ENCODE measurements at places on chromosomes 16 and 17.

- DNase-seq, result no peak
Measured at GRCh38 chr16:87525352-87525751, 32.5 kb upstream of the ZCCHC14 start.

- DNase-seq, result no peak
Measured at GRCh38 chr17:48814504-48814903, 2.5 kb downstream of the TTLL6 start.

DNA sequence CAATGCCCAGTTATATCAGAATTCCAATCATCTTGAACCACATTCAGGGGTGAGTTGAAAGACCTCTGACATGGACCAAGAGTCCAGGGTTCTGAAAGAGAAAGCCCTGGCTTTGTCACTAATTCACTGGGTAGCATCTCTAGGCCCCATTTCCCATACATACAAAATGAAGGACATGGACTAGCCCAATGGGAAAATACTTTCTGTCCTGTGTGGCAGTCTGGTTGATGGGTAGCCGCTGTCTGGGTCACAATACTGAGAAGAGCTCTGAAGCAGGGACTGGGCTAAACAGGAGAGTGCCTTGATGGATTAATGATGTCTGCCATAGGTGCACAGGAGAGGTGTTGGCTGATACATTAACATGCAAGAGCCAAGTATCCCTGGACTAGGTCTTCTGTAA lies 214.3 kb downstream of the RAB11FIP4 start:
- DNase-seq, result no peak

- no peak for DNase-seq
Measured at GRCh38 chr16:84635702-84636101, 12.6 kb upstream of the KLHL36 start.

DNA sequence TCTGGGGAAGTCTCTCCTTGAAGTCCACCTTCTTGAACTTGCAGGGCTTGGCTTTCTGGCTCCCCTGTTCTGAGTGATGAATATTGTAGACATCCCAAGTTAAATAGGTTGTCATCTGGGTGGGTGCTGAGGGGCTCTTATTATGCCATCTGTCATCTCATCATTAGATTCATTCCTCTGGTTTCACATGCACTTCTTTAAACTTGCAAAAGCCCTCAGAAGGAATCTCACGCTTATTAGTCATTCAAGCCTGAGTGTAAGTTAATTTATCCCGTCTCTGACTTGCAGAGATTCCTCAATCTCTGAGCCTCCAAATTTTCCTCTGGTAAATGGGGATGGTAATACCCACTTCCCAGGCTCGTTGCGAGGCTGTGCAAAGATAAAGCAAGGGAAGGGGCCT lies 5.7 kb downstream of the MGAT5B start:
- no peak for DNase-seq

DNA sequence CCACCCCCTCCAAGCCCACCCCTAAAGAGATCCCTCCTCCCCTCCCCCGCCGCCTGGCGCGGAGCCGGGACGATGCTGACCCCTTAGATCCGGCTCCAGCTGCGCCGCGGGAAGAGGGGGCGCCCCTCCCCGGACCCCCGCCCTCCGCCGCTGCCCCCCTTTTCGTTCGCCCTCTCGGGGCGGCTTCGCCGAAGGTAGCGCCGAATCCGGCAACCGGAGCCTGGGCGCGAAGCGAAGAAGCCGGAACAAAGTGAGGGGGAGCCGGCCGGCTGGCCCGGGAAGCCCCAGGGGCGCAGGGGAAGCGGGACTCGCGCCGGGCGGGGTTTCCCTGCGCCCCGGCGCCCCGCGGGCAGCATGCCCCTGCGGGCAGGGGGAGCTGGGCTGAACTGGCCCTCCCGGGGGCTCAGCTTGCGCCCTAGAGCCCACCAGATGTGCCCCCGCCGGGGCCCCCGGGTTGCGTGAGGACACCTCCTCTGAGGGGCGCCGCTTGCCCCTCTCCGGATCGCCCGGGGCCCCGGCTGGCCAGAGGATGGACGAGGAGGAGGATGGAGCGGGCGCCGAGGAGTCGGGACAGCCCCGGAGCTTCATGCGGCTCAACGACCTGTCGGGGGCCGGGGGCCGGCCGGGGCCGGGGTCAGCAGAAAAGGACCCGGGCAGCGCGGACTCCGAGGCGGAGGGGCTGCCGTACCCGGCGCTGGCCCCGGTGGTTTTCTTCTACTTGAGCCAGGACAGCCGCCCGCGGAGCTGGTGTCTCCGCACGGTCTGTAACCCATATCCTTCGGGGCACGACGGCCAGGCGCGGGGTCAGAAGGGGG lies 623 bp downstream of the CACNA1G start:
- peak; percentile 79 for DNase-seq

GRCh38 chr16:22677024-22677830 lies 136.7 kb upstream of the HS3ST2 start:
- DNase-seq, result no peak

- no peak for DNase-seq
Measured at GRCh38 chr17:53894591-53894990, 71.9 kb downstream of the KIF2B start.

DNA sequence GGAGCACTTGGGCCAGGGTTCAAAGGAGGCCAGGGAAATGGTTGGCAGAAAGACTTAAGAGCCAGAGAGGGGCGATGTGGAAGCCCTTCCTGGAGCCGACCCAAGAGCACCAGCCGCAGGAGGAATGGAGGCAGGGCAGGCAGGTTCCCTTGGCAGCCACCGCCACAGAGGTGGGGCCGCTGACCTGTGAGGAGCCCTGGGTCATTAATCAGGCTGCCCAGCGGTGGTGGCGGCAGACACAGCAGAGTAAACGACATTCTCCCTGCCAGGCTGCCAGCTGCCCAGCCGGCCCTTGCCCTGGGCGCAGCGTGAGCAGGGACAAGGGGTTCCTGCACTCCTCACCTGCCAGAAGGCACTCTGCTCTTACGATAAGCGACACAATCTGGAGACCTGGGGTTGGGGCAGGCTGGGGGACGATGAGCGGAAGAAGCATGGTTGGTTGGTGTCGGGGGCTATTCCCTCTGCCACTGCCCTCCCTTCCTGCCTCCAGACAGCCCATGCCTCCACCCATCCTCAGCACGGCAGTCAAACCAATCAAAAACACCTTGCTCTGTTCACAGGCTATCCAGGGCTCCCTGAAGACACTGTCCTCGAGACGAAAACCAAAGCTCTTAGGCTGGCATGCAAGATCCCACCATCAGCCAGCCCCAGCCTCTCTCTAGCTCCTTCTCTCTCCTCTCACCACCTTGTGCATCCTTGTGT lies 40.9 kb downstream of the PLXDC1 start:
- no peak for DNase-seq

GRCh38 chr16:16924613-16925012 lies 545.7 kb downstream of the NPIPA7 start:
- no peak for DNase-seq

- no peak for DNase-seq
Measured at GRCh38 chr17:58452738-58453137, 35.4 kb upstream of the RNF43 start.

DNA sequence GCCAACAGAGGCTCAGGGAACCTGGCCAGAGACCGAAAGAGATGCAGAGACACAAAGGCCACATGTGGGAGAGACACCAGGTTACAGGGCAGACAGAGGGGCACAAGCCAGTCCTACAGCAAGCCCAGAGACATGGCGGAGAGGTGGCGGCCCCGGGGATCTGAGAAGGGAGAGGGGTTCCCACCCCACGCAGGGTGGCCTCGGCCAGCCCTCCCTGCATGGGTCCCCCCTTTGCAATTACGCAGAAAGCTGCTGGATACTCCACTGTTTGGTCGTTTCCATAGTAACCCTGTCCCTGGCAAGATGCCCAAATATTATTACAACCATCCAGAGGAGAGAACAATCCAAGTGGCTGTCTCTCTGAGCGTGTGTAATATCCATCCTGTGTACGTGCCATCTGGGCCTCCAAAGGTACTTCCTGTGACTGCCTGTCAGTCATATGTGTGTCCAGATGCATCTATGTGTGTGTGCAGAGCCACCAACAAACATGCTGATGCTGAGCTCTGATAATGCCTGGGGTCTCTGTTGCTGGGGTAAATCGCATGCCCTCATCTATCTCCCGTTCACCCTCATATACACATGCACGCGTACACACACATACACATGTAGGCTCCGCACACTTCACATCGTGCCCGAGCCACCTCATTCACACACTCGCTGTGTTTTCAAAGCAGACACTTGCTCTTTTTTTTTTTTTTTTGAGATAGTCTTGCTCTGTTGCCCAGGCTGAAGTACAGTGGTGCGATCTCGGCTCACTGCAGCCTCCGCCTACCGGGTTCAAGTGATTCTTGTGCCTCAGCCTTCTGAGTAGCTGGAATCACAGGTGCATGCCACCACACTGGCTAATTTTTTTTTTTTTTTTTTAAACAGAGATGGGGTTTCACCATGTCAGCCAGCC lies 5.5 kb downstream of the PCGF2 start:
- DNase-seq, result peak; percentile 98

DNA sequence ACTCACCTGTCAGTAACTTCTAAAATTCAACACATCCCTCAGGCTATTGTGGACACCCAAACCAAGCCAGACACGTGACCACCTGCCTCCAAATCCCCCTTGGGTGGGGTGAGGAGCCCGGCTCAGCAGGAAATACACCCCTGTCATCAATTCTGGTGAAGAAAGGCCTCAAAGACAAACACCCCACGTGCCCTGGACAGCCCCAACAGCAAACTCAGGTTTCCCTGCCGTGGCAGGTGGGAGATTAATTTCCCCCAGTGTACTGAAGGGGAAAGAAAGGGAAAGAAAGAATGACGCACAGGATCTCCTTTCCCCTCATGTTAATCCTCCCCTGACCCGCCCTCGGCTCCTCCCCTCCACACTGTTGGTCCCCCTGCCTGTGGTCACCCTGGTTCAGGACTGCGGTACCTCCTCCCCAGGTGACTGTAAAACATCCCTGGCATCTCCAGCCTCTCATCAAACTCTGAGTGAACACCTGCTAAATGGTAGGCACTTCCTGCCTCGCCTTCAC lies 98.3 kb downstream of the ZNF423 start:
- no peak for DNase-seq

DNA sequence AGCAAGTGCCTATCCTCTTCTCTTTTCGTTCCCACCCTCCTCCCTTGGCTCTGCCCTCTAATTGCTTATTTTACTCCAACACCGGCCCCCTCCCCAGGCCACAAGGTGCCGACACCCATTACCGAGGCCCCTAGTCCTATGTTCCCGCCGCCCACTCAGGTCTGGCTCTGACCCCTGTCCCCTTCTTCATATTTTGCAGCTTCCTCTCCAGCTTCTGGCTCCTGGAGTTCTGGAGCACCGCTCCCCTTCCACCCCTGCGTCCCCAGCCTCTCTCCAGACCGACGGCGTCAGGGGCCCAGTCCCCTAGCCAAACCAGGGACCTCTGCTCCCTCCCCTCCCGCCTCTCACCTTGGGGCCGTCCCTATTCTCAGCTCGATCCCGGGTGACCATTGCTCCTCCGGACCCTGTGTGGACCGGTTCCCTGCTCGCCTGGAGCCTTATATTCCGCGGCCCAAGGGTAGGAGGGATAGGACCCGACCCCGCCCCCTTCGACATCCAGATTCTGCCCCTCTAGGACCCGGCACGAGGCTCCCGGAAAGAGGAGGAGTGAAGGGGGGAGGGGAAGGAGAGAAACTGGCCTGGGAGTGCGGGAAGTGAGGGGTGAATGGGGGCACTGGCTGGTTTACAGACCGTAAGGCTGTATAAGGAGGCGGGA lies at the start of gene HES7:
Gene HES7, minus strand, starts transcription at position 412 of the 655 bp plus-strand sequence. Its CDS starts 22 bp downstream, at position 390.
- DNase-seq, result no peak

DNA sequence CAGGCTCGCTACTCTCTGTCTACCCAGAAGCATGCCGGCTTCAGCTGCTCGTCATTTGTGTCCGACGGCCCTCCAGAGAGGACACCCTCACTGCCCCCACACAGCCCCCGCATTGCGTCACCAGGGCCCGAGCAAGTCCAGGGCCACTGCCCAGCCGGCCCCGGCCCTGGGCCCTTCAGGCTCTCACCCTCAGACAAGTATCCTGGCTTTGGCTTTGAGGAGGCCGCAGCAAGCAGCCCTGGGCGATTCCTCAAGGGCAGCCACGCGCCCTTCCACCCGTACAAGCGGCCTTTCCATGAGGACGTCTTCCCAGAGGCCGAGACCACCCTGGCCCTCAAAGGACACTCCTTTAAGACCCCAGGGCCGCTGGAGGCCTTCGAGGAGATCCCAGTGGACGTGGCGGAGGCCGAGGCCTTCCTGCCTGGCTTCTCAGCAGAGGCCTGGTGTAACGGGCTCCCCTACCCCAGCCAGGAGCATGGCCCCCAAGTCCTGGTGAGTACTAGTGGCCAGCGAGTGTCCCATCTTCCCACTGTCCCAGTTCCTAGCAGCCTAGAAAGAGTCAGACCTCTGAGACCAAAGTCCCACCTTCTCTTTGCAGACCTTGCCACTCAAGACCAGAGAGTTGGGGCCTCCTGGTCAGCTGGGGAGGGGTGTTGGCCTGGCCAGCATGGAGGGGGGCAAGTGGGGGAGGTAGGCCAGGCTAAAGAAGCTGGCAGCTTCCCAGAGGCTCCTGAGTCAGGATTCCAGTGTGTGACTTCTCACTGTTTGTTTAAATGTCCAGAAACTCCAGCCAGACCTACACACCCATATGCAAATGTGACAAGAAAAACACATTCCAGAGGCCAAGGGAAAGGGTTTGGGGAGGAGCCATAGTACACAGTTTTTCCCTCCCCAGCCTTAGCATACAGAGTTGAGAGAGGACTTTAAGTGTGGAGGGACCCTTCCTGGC lies 18.6 kb downstream of the FOXN1 start:
- DNase-seq, result peak; percentile 80

- DNase-seq, result no peak
Measured at GRCh38 chr17:55768936-55769624, 18.2 kb downstream of the PCTP start.

- DNase-seq, result no peak
Measured at GRCh38 chr16:89561884-89562599, 1.6 kb downstream of the RPL13 start.

DNA sequence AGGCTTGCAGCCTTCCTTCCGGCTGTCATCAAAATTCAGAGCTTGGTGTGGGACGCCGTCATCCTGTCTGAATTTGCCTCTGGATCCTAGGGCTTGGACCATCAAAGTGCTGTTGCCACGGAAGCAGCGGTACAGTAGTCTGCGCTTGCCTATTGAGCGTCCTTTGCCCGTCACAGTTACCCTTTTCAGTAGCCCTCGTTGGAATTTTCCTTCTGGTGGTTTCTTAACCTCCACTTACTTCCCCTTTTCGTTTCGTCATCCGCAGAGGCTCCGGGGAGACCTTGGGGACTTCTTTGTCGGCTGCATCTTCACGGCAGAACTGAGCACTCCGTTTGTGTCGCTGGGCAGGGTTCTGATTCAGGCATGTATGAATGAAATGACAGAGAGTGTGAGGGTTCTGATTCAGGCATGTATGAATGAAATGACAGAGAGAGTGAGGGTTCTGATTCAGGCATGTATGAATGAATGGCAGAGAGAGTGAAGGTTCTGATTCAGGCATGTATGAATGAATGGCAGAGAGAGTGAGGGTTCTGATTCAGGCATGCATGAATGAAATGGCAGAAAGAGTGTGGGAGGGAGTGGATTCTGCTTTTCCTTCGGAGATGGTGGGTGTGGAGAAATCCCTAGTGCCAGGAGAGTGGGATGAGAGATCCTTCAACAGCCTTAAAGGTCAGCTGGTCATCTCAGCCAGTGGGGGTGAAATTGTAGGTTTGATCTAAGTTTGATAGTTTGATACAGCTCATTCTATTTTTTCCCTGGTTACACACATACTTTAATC lies 8.0 kb downstream of the TLCD3A start:
- no peak for DNase-seq

GRCh38 chr16:53297477-53297876 lies 136.8 kb upstream of the RBL2 start:
- no peak for DNase-seq
